ENCODE measurements at places on chromosomes 5 and 9. TPM values are rescaled to one million over a fixed set of nuclear protein-coding genes. Genes with fewer than 3 reads are reported as not detected.

NIPAL4 gene
- not detected for total RNA-seq

GRM6 gene
- total RNA-seq: not detected

- no peaks in the 10 kb centered on the region for H3K36me3 ChIP-seq
- H3K27ac ChIP-seq: no peak overlapping the region
- no peak for DNase-seq
- H3K4me3 ChIP-seq: no peak overlapping the region
- H3K4me1 ChIP-seq: no peaks in the 10 kb centered on the region
Observed at GRCh38 chr9:80078826-80079225, 507.1 kb downstream of the TLE4 start.

APBA1 gene
- 14.9 TPM for total RNA-seq

PCDHB6 gene
- total RNA-seq: not detected

C5orf52 gene
- total RNA-seq: 1.7 TPM

GRCh38 chr9:136122425-136123383, 4.0 kb upstream of the TMEM250 start:
- H3K36me3 ChIP-seq: no peaks in the 10 kb centered on the region
- peak; percentile 72 for DNase-seq
- peak overlapping the region; percentile 33 for H3K4me3 ChIP-seq
- no peaks in the 10 kb centered on the region for H3K27me3 ChIP-seq
- peaks cover 14% of the 10 kb centered on the region for H3K4me1 ChIP-seq

PRKACG gene
- not detected for total RNA-seq

DNA sequence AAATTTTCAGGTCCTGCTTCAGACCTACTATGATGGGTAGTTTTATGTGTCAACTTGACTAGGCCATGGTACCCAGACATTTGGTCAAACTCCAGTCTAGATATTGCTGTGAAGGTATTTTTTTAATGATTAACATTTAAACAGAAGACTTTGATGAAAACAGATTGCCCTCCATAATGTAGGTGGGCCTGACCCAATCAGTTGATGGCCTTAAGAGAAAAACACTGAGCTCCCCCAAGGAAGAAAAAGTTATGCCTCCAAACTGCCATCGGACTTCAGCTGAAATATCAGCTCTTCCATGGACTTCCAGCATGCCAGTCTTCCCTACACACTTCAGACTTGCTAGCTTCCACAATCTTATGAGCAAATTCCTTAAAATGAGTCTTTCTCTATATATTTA, 67.3 kb upstream of the TYRP1 start:
- no peaks in the 10 kb centered on the region for H3K4me1 ChIP-seq
- DNase-seq: no peak
- H3K27me3 ChIP-seq: no peaks in the 10 kb centered on the region
- H3K27ac ChIP-seq: no peak overlapping the region
- H3K36me3 ChIP-seq: no peaks in the 10 kb centered on the region

DNA sequence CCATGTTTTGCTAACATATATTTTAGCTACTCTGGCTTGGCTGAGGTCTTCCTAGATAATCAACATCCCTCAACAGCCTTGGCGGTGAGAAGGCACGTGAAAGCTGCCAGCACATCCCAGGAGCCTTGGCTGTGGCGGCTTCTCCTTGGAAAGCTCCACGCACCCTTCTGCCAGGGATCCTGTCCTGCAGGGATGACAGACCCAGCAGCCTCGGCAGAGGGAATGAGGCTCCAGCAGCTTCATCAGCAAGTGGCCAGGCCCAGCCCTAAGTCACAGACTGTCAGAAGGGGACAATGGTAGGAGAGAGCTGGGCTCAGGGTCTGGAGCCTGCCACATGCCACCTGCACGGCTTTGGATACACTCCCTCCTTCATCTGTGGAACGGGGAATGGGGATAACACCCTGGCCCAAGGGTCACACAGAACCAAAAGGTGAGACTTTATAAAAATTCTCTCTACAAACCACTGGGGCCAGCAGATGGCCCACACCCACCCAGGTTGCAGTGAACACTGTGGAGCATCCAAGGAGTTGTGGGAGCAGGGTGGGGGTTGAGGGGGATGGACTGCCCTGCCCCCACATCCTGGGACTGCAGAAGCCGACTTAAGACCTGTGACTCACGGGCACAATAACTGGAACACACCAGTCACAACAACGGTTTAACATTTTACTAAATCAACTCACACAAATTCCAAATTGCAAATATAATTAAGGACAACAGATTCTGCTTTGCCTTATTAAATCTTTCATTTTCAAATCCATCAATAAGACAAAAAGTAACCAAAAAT, 65.1 kb downstream of the MACROH2A1 start:
- no peaks in the 10 kb centered on the region for H3K4me1 ChIP-seq
- H3K27ac ChIP-seq: no peak overlapping the region
- H3K36me3 ChIP-seq: no peaks in the 10 kb centered on the region
- H3K27me3 ChIP-seq: no peaks in the 10 kb centered on the region
- no peak for DNase-seq

- H3K36me3 ChIP-seq: no peaks in the 10 kb centered on the region
- no peak overlapping the region for H3K27ac ChIP-seq
- no peaks in the 10 kb centered on the region for H3K27me3 ChIP-seq
- DNase-seq: no peak
Observed at GRCh38 chr9:121886759-121887485, 206.2 kb downstream of the TTLL11 start.

DNA sequence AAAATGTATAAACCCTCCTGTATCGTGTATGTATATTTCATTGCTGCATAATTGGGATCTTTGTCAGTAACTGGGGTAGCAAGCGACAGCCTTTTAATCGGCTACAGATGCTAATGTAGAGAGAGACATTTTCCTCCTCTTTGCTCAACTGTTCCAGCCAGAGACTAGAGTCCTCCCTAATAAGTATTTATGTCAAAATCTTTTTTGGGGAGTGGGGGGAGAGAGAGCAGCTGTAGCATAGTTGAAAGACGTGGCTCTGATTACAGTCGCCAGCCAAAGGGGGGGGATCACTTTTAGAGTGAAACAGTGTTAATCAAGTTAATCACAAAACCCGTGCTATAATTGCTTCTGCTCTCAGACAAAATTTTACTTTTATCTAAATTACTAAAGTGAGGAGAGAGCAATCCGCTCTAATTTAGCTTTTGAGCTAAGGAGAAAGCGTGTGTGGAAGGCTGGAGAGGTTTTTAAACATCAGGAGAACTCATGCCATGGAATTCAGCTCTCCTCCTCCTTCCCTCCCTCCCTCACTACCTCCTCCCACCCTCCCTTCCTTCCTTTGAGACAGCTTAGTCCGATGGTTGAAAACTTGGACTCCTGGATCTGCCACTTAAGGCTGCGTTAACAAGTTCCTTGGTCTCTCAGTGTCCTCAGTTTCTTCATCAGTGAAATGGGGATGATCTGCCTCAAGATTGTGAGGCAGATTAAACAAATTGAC, 87.3 kb upstream of the ZNF618 start:
- H3K27me3 ChIP-seq: no peaks in the 10 kb centered on the region
- H3K36me3 ChIP-seq: no peaks in the 10 kb centered on the region
- H3K4me1 ChIP-seq: no peaks in the 10 kb centered on the region
- H3K27ac ChIP-seq: no peak overlapping the region
- no peak for DNase-seq

POU5F2 gene
- 8.3 TPM for total RNA-seq

FYB1 gene
- total RNA-seq: 12.1 TPM

DNA sequence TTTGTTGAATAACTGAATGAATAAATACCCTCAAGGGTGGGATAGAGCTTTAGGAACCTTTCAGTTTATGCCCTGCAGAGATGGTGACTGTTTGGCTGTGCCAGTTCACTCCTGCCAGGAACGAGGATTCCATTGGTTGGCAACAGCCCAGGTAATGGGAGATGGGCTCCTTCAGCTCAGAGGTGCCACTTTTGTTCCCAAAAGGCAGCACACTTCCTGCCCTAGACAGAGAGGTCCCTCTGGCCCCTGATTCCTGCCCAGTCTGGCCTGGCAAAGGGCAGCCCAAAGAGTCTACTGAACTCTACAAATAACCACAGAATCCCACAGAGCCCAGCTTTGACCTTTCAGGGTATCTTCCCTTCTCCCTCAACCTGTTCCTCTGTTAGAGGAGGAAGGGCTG, 1.6 kb downstream of the C9orf152 start:
- no peak overlapping the region for H3K4me3 ChIP-seq
- H3K4me1 ChIP-seq: no peaks in the 10 kb centered on the region
- H3K36me3 ChIP-seq: no peaks in the 10 kb centered on the region
- H3K27ac ChIP-seq: no peak overlapping the region

DNA sequence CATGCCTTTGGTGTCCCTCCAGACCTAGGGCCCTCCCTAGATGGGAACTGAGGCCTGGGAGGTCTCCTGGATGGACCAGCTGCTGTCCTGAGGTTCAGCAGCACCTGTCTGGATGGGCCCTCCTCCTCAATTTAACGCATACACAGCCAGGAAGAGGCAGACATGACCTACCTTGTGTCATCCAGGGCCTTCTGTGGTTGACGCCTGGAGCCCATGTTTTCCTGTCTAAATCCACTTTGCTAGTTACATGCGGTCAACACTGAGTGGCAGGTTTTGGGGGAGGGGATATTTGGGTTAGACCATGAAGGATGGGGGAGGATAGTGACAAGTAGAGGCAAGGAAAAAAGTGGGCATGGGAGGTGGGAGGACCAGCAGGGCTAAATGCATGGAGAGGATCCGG, 3.1 kb upstream of the STC2 start:
- H3K27me3 ChIP-seq: peaks cover 15% of the 10 kb centered on the region
- H3K4me1 ChIP-seq: peaks cover 33% of the 10 kb centered on the region
- H3K27ac ChIP-seq: no peak overlapping the region
- H3K36me3 ChIP-seq: no peaks in the 10 kb centered on the region
- DNase-seq: no peak

DNA sequence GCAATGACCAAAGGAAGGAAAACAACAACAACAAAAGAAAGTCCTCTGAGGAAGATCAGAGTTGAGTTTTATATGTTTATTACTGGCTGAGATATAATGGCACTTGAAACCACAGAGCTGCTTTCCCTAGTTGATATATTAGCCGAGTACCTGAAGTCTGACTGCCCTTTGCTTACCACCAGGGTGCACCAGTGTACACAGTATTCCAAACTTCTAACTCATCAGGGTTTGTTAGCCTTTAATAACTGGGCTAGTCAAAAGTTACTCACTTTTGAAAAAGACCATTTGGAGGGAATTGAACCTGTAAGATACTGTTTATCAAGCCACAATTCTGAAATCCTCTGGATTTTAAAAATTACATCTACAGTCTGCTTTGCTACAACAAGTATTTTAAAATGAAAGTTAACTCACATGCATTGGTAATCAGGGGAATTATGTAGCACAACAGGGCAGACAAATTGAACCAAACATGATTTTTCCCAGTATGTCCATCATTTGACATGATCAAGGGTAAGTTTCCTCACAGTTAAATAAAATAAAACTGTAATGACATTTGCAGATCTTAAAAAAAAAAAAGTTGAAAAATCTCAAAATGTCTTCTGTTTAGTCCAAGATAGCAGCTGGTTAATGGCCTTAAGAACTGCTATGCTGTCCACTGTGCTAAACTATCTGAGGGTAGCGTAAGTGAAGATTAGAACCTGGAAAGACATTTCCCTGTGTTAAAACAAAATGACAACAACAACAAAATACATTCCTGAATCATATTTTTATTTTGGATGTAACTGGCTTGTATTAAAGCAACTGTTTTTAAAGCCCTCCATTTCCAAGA, 57.3 kb upstream of the C6 start:
- H3K36me3 ChIP-seq: no peaks in the 10 kb centered on the region
- H3K27me3 ChIP-seq: no peaks in the 10 kb centered on the region
- H3K4me1 ChIP-seq: no peaks in the 10 kb centered on the region
- DNase-seq: no peak
- H3K4me3 ChIP-seq: no peak overlapping the region

DNA sequence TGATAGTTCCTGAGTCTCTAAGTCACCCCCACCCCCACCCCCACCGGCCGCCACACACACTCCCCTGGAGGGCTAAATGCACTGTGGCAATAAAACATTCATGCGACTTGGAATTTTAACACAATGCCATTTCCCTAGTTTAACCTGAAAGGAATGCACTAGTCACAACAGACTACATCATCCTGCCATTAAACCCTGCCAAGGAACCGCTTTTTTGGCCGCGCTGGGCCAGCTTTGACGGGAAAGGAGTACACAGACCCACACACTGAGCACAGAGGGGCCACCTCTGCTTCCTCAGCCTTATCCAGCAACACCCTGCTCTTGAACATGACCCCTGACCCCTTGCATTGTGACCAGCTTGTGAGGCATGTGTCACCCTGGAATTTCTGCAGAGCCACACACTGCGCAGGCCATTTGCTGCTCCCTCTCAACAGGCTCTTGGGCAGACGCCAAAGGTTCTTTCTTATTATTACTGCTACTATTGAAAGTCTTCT, 165.3 kb downstream of the BNC2 start:
- H3K4me3 ChIP-seq: no peak overlapping the region
- peaks cover 4% of the 10 kb centered on the region for H3K4me1 ChIP-seq
- DNase-seq: peak; percentile 59
- peak overlapping the region; percentile 59 for H3K27ac ChIP-seq
- no peaks in the 10 kb centered on the region for H3K36me3 ChIP-seq
